T-cell (primary cell): ENCODE measurements at places on chromosomes 2 and 18.

- DNase-seq: no peak
Measured at GRCh38 chr2:145260081-145260480, 740.2 kb upstream of the ZEB2 start.

- DNase-seq: no peak
Measured at GRCh38 chr2:119549241-119549640, 5.0 kb downstream of the CFAP221 start.

- DNase-seq: no peak
Measured at GRCh38 chr18:9086624-9087023, 15.9 kb upstream of the NDUFV2 start.

- no peak for DNase-seq
Measured at GRCh38 chr18:14781671-14782070, 33.7 kb downstream of the ANKRD30B start.

DNA sequence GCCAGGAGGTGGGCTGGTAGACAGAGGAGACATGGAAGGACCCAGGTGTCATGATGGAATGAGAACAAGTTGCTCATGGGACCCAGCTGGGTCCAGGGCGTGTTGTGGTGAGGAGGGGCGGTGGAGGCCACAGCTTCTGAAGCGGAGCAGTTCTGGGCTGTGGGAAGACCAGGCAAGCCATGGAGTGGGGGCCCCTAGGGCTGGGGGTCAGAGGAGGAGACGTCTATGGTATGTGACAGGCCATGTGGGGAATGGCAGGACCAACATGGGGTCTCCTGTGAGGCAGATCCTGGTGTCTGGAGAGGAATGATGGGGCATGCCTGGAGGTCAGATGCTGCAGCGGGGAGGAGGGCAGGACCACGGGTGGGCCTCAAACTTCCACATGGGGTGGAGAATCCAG is 16.9 kb downstream of the MYO7B start:
- no peak for DNase-seq

GRCh38 chr2:171469176-171469575 is 35.1 kb downstream of the DCAF17 start:
- DNase-seq: no peak

DNA sequence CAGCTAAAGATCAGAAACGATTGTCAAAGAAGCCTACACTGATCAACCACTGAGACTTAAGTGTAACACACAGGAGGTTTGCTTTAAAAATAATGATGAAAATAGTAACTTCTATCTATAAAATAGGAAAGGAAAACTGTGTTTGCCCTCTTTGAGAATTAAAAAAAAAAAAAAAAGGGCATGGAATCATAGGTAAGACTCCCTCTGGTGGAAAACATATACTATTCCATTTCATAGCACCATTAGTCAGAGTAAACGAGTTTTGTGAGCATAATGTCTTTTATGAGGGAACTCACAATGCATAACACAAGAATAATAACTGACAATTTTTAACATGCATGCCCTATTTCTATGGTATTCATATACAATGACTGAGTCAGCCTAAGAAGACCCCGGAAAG is 36.3 kb downstream of the SLC35F5 start:
- DNase-seq: no peak

DNA sequence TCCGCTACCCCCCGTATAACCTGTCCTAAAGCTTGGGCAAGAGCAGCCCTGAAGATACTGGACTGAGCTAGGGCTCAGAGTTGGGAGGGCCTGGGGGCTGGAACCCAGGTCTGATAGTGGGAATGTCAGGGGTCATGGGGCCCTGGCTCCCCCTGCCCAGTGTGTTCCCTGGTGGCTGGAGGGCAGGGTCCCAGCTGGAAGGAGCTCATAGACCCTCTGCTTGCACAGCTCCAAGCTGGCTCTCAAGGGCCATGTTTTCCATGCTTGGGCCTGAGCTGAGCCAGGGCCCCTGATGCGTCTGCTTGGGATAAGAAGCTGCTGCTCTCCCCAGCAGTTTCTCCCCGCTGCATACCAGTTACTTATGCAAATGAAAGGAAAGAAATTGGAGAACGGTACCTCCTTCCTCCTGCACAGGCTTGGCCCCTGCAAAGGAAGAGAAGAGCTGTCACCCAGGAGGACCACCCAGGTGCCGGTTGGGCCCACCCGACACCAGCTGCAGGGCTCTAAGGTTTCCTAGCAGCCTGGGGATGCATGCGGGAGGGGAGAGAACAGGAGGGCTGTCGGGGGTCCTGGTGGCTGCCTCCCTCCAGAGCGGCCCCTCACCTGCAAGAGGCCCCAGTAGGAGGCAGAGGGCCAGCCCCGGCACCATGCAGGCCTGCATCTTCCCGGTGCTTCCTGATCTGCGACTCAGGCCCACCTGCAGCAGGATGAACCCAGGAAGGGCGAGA is 628 bp downstream of the OTOS start:
- no peak for DNase-seq
